ENCODE measurements at places on chromosomes 1 and 21. TPM values are rescaled to one million over a fixed set of nuclear protein-coding genes. Genes with fewer than 3 reads are reported as not detected.

S100B gene
- not detected for total RNA-seq

PADI4 gene
- not detected for total RNA-seq

PFKFB2 gene
- 1.8 TPM for total RNA-seq

ATP1A4 gene
- not detected for total RNA-seq

DNA sequence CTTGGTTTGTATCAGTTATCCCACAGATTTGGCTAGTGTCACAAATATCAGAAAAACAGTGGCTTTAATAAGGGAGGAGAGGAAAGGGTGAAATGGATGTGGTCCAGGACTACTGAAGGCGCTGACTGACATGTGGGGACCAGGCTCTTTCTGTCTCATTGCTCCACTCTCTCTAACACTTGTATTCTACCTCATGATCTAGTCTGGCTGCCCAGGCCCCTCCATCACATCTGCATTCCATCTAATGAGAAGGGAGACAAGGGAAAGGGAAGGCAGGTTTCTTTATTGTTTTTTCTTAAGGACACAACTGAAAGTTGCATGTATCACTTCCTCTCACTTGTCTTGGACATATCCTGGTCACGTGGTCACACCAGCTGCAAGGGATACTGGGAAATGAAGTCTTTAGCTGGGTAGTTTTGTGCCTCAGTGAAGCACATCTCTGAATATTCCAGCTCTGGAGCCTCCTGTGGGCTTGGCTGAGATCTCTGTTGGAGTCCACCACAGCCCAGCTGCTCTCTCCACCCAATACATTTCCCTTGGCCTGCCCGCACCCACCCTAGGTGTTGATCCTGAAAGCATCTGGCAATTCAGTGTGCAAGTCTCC lies 42.0 kb upstream of the PADI2 start:
- DNase-seq, result no peak
